Sciatic nerve (tissue), 2 donors: ENCODE measurements at places on chromosomes 2 and 18.

GRCh38 chr2:121388371-121388770, 103.4 kb upstream of the TFCP2L1 start:
- DNase-seq: no peak

GRCh38 chr2:233116946-233117345, 56.8 kb downstream of the INPP5D start:
- no peak for DNase-seq

DNA sequence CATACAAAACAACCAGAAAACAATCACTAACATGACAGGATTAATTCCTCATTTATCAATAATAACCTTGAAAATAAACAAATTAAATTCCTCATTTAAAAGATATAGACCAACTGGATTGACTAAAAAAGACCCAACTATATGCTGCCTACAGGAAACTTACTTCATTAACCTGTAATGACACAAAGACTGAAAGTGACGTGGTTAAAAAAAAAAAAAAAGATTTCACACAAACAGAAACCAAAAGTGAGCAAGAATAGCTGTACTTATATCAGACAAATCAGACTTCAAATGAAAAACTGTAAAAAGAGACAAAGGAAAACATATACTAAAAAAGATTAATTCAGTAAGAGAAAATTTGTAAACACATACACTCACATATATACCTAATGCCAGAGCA, 201.2 kb downstream of the CCDC178 start:
- DNase-seq: no peak

GRCh38 chr2:225355788-225356187, 43.7 kb upstream of the NYAP2 start:
- DNase-seq: no peak

GRCh38 chr2:134774786-134775641, 56.2 kb upstream of the TMEM163 start:
- DNase-seq: no peak

DNA sequence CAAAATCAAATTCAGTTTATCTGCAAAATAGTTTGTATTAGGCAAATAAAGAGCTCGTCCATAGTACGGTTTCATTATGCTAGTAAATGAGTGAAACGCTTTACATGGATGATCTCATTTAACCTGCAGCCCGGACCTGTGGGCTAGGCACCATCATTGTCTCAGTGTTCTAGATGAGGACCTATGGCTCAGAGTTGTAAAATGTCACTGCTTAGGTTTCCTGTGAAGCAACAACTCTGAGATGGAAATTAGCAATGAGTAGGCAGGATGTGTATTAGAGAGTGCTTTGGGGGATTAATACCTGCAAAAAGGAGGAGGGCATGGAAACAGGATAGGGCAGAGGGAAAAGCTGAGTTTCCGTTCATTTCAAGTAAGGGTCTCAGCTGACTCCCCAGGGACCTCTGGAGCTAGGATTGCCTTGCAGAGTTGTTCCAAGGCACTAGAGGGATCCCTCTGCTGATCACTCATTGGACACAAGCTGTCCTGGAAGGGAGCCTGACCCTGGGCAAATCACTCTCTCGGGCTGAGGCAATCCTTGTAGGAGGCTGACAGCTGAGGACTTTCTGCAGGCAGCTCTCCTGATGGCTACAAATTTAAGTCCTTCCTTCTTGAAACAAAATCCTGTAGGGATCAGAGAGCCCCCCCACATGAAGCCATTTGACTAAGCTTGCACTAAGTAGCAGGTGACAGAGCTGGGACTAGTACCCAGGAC, 58.8 kb upstream of the SIX2 start:
- DNase-seq: no peak

DNA sequence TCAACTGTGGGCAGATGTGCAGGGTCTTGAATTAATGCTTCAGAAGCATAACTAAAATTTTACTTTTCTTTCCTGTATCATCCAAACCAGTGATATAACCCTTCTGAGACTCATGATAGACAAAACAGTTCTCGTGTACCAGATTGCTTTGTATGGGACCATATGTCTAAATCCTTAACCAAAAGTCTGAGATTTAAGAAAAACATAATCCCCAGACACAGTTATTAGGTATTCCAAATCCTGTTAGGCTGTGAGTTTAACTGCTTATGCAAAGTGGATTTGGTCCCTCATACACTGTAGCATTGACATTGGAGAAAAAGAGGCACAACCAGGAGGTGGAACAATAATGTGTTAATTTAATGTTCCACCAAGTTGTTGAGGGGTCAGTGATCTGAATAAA, 235.0 kb downstream of the PMAIP1 start:
- DNase-seq: no peak

GRCh38 chr2:219199470-219200211, 6.9 kb upstream of the ZFAND2B start:
- DNase-seq: no peak

- no peak for DNase-seq
Observed at GRCh38 chr18:61980355-61980754, 87.5 kb upstream of the RNF152 start.

- DNase-seq: no peak
Observed at GRCh38 chr2:25268139-25268538, 73.6 kb downstream of the DNMT3A start.

DNA sequence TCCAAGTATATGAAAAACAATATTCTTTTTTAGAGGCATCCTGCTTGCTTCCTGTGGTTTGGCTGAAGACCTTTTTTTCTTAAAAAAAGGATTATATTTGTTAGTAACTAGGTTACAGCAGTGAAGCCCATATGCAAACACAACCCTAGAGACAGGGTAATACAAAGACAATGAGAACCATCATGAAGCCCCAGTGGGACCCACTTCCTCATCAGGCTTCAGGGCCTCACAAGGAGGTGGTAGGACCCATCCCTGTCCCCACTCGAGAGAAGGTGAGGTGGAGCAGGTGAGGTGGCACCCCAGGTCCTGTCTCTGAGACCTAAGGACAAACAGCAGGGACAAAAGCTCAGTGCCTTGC, 80.3 kb downstream of the EDAR start:
- DNase-seq: no peak

GRCh38 chr2:242058116-242058680, 188.7 kb downstream of the RTP5 start:
- no peak for DNase-seq

GRCh38 chr2:25980076-25980887, 2.0 kb downstream of the KIF3C start:
- DNase-seq: no peak

GRCh38 chr2:14826518-14826917, 194.0 kb downstream of the LRATD1 start:
- DNase-seq: no peak

DNA sequence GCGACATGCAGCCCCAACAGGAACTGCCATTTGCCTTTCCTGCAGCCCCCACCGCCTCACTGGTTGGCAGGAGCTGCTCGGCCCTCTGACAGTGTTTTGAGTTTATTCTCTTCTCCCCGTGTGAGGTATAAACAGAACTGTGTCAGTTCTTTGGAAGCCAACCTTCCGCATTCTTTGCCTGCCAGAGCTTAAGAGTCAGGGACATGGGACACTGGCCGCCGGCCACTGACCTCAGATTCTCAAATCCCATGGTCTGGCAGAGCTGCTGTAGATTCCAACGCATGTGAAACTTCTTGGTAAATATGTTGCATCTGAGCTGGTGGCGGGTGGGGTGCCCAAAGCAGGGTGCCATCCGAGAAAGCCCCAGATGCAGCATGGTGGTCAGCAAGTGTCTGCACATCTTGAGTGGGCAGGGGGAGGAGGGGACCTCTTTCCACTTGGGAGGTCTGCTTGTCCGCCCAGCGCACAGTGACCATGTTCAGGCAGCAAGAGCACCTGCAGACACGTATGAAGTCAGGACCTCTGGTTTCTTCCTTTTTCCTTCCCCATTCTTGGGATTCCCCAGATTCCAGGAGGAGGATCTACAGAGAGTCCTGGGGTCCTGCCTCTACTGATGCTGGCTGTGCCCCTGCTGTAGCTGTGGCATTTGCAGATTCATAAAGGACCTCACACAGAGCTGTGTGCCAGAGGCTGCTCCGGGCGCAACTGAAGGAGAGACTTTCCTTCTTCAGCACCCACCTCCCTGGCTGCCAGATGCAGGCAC, 23.8 kb downstream of the ASB18 start:
- DNase-seq: no peak

GRCh38 chr2:75719616-75720015, 8.9 kb upstream of the GCFC2 start:
- no peak for DNase-seq

DNA sequence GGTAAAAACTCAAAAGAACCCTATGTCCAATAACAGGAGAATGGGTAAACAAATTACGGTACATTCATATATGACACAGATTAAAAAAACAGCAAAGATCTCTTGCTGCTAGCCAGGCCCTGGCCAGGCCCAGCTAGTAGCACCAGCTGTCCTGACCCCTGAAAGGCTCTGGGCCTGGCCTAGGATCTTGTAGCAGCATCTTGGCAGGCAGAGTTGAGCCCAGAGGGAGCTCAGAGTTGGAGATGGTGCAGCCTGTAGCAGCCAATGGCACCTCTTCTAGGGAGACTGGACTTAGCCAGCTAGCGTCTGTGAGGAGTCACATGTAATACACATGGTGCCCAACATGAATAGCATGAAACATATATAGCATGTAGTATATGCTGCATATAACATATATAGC, 69.1 kb downstream of the HS6ST1 start:
- DNase-seq: no peak

GRCh38 chr2:715038-715437, 37.8 kb upstream of the TMEM18 start:
- DNase-seq: no peak

DNA sequence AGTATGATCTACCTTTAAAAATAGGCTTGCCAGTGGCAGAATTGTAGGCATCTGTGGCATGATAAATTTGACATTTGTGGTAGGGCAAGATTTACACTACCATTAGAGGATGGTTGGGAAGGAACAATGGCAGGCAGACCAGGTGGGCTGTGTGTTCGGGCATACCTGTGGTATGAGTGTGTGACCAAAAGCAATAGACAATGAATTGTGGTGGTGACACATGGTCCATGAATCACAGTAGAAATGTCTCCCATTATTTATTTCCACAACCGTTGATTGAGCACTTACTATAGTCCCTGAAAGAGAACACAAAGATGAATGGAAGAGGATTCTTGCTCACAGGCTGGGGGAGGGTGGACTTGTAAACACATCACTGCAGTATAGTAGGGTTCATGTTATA, 29.9 kb upstream of the RUFY4 start:
- no peak for DNase-seq

DNA sequence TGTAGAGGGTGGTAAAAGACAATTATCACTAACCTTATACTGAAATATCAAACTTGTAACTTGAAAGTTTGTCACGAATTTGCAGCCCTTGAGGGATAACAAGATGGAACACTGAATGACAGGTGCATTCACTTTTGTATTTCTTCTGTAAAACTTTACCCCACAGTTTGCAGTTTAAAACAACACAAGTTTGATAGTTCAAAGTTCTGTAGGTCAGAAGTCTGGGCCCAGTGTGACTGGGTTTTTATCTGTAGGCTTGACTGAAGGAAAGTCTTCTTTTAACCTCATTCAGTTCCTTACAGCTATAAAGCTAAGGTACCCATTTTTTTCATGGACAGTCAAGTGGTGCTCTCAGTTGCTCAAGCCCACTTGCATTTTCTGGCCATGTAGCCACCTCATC, 257.1 kb upstream of the NRXN1 start:
- no peak for DNase-seq
